Naive B cell (primary cell): ENCODE measurements at places on chromosomes 2 and 18. TPM values are rescaled to one million over a fixed set of nuclear protein-coding genes. Genes with fewer than 3 reads are reported as not detected.

ONECUT2 gene
- not detected for polyA plus RNA-seq

CCDC68 gene
- polyA plus RNA-seq = not detected

OSBPL6 gene
- not detected for polyA plus RNA-seq

ABCG5 gene
- not detected for polyA plus RNA-seq

FMNL2 gene
- 0.79 TPM for polyA plus RNA-seq

TMEM37 gene
- not detected for polyA plus RNA-seq

ABHD1 gene
- polyA plus RNA-seq = not detected

DNA sequence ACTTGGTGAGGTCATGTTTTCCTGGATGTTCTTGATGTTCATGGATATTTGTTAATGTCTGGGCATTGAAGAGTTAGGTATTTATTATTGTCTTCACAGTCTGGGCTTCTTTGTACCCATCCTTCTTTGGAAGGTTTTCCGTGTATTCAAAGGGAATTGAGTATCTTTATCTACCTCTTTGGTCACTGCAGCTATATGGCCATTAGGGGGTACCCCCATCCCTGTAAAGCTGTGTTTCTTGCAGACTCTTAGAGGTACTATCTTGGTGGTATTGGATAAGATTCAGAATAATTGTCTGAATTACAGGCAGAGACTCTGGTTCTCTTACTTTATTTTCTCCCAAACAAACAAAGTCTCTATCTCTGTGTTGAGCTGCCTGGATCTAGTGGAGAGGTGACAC lies 401.6 kb upstream of the FSIP2 start:
- H3K4me1 ChIP-seq = no peaks in the 10 kb centered on the region
- H3K36me3 ChIP-seq = no peaks in the 10 kb centered on the region
- no peak overlapping the region for H3K27ac ChIP-seq
- no peaks in the 10 kb centered on the region for H3K27me3 ChIP-seq

DNA sequence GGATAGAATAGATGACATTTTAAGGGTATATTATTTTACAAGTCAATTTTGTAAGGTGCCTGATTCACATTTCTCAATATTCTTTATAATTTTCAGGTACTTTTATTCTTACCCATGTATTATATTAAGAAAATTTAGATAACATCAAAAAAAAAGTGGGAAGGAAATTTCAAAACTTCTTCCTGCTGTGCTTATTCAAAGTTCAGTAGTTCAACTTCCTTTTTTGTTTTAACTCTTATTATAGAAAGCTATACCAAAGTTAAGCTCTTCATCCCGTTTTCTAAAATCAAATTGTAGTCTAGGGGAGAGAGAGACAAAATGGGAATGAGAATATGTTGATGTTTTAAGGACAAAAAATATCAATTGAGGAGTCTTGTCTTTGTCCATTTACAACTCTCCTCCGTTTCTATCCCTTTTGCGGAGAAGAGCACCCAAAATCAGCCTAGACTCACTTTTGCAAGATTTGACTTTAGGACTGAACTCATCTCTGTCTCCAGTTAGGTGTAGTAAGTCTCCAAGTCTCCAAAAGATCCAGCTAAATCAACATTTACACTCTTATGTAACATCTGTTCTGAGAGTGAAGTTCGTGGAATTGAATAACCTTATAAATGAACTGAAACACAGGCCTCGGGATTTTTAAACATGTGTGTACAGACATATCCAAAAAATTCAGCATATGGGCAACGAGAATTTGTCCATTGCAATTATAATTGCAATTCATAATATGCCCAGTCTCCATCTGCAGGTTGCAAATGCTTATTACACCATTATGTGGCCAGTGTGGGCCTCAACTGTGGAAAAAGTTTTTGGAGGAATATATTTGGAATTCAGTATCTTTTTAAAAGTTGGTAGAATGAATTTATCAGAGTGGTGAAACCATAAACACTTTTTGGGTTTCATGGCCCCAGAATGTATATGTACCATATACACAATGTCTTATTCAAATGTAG lies 23.9 kb downstream of the FAM124B start:
- no peaks in the 10 kb centered on the region for H3K36me3 ChIP-seq
- no peak overlapping the region for H3K27ac ChIP-seq
- peaks cover 4% of the 10 kb centered on the region for H3K27me3 ChIP-seq

DNA sequence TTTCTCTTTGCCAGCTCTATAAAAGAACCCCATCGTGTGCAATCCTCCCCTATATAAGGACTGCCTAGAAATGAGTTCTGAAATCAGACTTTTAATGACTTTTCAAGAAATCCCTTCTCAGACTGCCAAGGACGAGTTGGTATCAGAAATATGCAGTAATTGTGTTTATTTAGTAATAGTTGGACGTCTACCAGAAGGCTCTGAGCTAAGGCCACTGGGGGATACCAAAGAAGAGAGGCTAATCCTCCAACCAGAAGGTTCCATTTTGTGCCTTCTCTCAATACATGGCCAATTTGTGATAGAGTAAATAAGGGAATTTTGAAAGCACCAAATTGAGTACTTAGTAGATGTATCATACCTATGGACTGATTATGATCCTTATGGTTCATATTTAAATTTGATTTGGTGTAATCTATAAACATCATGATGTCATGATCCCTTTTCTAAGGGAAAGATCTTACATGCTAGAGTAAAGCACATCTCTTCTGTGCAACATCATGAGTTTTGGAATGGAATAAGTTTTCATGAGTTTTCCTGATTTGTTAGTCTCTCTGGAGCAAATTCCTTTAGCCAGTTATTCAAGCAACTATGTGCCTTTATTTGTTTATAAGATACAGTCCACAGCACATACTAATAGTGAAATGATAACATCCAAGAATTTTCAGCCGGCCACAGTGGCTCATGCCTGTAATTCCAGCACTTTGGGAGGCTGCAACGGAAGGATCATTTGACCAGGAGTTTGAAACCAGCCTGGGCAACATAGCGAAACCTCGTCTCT lies 82.2 kb upstream of the LTBP1 start:
- no peak overlapping the region for H3K27ac ChIP-seq
- no peak overlapping the region for H3K4me3 ChIP-seq
- H3K4me1 ChIP-seq = no peaks in the 10 kb centered on the region
- no peaks in the 10 kb centered on the region for H3K36me3 ChIP-seq

GRCh38 chr2:207746131-207746530 lies 23.6 kb downstream of the FZD5 start:
- no peaks in the 10 kb centered on the region for H3K36me3 ChIP-seq
- H3K27me3 ChIP-seq = no peaks in the 10 kb centered on the region
- peak; percentile 46 for DNase-seq
- H3K27ac ChIP-seq = no peak overlapping the region

DNA sequence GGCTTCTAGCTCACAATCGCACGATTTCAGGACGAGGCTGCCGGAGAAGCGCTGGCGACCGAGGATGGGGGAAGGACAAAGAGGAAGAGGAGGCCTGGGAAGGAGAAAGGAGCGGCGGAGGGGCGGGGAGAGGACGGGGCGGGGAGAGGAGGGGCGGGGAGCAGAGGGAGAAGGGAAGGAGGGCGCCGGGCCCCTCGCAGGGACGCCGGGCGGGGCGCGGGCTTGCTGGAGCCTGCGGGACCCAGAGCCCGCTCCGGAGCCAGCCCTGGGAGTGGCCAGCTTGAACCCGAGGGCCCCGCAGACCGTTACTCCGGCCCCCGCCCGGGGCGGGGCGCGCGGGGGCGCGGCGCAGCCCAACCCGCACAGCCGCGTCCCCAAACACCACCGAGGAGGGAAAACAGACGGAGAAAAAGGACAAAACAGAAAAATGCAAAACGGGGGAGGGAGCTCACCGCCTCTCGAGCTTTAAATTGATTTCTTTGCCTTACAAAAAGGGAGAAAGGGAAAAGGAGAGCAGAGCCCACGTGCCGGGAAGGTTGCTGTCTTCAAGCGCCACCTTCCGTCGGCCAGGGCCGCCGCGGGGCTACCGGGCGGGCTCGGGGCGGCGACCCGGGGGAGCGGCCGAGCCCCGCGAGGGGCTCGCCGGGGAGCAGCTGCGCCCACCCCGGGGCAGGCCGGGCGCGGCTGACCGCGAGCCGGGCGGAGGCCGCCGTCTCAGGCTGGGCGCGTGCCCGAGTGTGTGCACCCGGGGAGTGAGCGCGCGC lies 781 bp upstream of the SOX11 start:
- H3K4me1 ChIP-seq = peaks cover 18% of the 10 kb centered on the region
- DNase-seq = no peak
- H3K27me3 ChIP-seq = peaks cover 82% of the 10 kb centered on the region
- H3K27ac ChIP-seq = peak overlapping the region; percentile 76
- no peak overlapping the region for H3K4me3 ChIP-seq

DNA sequence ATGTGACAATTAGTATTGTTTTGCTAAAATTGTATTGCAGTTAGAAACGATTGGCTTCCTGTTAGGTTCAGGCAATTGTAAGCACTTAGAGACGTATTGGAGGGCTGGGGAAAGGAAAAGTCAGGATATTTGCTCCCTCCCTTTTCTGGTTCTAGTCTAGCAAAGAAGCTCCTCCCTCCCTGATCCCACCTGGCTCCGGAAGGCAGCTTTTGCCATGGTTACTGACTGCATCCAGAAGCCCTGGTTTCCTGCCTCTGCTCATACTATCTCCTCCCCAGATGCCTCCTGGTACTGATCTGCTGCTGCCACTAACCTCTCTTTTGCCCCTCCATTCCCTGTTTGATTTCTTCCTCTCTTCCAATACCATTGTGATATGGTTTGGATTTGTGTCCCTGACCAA lies 275.9 kb downstream of the MREG start:
- H3K27ac ChIP-seq = peak overlapping the region; percentile 17
- H3K4me3 ChIP-seq = no peak overlapping the region
- no peaks in the 10 kb centered on the region for H3K36me3 ChIP-seq
- H3K27me3 ChIP-seq = peaks cover 8% of the 10 kb centered on the region
- DNase-seq = no peak

DNA sequence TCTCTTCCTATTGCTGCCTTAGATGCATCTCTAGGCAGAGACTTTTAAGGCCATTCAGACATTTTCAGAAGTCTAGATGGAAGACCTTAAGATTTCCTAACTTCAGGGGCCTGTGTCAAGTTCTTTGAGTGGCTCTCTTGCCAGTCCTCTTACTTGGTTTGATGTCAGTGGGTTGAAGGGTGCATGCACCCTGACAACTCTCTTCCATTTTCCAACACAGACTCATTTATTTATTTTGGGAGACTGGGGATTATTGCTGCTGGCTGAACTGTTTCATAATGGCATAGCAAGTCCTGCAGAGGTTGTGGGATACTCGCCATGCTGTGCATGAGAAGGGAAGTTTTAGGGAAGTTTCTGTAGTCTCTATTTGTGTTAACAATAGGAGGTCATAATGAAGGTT lies 39.0 kb upstream of the ACADL start:
- H3K4me1 ChIP-seq = no peaks in the 10 kb centered on the region
- H3K36me3 ChIP-seq = no peaks in the 10 kb centered on the region
- no peak overlapping the region for H3K4me3 ChIP-seq
- H3K27ac ChIP-seq = no peak overlapping the region

DNA sequence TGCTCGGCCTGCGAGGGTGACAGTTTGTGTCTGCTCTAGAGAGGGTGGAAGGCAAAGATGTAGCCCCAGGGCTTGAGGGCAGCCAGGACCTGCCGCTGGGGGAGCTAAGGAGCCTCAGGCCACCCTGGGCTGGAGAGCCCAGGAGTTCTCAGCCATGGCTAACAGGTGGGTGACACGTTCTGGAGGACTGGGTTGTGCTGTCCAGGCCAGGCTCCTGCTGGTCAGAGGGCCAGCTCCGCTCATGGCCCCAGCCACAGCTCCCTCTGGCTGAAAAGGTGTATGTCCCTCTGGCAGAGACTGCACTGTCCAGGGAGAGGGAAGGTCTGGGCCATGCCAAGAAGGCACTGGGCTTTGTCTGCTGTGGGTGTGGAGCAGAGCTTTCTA lies 19.2 kb downstream of the TMEM185B start:
- no peak overlapping the region for H3K4me3 ChIP-seq
- no peaks in the 10 kb centered on the region for H3K27me3 ChIP-seq
- H3K27ac ChIP-seq = no peak overlapping the region
- H3K36me3 ChIP-seq = peaks cover 5% of the 10 kb centered on the region
- H3K4me1 ChIP-seq = peaks cover 10% of the 10 kb centered on the region

GRCh38 chr18:42100911-42101310 lies 145.9 kb downstream of the PIK3C3 start:
- H3K27me3 ChIP-seq = no peaks in the 10 kb centered on the region
- H3K4me1 ChIP-seq = no peaks in the 10 kb centered on the region
- no peaks in the 10 kb centered on the region for H3K36me3 ChIP-seq
- no peak overlapping the region for H3K27ac ChIP-seq
- no peak for DNase-seq

DNA sequence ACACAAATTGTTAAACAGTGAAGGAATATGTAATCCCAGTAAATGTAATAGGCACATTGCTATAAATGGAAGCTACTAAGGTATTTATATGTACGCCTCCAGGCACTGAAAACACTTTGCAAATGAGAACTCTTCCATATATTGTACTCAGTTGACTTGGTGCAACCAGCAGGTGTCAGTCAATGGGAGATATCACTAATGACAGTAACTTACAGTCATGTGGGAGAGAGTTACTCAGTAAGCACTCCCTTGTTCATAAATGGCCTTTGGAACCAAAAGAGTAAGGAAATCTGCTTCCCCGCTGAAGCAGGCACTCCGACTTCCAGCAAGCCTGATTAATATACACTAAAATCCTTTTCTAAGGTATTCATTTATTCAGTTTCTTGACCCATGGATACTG lies 5.9 kb downstream of the MDH1 start:
- H3K4me1 ChIP-seq = peaks cover 7% of the 10 kb centered on the region
- H3K4me3 ChIP-seq = no peak overlapping the region

DNA sequence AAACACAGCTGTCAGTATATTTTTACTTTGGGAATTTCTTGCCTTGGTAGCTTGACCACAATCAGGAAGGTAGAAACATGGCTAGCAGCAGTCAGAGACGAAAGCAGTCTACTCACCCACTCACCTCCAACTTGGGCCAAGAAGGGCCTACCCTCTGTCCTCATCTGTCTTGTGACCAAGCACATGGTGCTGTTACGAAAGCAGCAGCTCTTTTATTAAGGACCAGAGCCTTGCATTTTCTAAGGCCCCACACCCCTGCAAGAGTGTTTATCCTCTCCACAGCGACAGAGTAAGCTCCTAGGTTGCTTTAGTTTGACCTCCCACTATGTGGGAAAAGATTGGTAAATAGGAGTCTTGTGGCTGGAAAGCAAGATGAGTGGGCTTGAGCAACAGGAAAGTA lies 31.3 kb upstream of the MSTN start:
- H3K4me3 ChIP-seq = no peak overlapping the region
- no peaks in the 10 kb centered on the region for H3K36me3 ChIP-seq
- no peaks in the 10 kb centered on the region for H3K4me1 ChIP-seq
- H3K27me3 ChIP-seq = no peaks in the 10 kb centered on the region

DNA sequence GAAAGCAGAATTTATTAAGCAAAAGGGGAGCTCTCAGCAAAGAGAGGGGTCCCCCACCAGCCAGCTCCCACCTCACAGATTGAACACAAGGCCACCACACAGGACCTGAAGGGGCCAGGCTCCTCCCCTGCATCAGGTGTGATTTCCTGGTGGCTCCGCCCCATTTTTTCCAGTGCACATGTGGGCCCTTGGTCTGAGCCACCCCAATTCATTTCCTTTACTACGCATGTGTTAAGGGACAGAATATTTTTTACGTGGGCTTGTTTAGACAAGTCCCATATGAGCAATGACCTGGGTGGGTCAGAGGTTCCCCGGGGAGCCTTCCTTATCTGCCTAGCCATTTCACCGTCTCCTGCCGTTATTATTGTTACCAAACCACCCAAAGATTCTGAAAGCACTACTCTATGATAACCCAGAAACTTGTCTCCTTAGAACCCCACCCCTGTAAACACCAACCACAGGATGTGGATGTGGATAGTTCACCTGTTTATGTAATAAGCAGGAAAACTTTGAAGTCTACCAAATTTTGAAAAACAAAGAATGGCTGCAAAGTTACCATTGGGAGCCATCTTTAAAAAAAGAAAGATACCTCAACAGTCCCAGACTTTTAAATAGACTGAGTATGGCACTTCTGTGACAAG lies 191.7 kb downstream of the CD226 start:
- no peaks in the 10 kb centered on the region for H3K27me3 ChIP-seq
- no peaks in the 10 kb centered on the region for H3K4me1 ChIP-seq
- H3K27ac ChIP-seq = no peak overlapping the region
- H3K36me3 ChIP-seq = no peaks in the 10 kb centered on the region
- no peak for DNase-seq
